ENCODE measurements at places on chromosomes 5 and 9. TPM values are rescaled to one million over a fixed set of nuclear protein-coding genes. Genes with fewer than 3 reads are reported as not detected.

DNA sequence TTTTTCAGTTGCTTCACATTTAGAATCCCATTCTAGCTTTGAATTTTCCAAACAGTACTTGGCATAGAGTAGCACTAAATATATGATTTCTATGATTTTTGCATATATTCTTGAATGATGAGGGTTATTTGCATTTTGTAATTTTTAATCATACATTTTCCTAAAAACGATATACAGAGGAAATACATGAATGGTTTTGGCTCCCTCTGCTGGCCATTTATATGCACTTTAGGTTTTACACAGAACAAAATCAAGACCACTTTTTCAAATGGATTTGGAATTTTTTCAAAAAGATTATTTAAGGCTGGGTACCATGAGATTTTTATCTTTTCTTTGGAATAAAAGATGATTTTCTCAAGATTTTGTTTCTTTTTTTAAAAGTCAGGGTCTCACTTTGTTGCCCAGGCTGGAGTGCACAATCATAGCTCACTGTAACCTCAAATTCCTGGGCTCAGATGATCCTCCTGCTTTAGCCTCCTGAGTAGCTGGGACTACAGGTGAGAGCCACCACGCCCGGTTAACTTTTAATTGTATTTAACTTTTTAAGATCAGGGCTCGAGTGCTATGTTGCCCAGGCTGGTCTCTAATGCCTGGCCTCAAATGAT is 16.7 kb upstream of the COMMD10 start:
- no peak overlapping the region for H3K27ac ChIP-seq
- no peaks in the 10 kb centered on the region for H3K4me1 ChIP-seq
- H3K36me3 ChIP-seq = no peaks in the 10 kb centered on the region

GRCh38 chr9:86009133-86009532 is 68.2 kb downstream of the NAA35 start:
- no peaks in the 10 kb centered on the region for H3K4me1 ChIP-seq
- peaks cover 22% of the 10 kb centered on the region for H3K36me3 ChIP-seq
- DNase-seq = no peak
- no peak overlapping the region for H3K4me3 ChIP-seq

GRCh38 chr5:1088031-1088430 is 23.8 kb downstream of the SLC12A7 start:
- H3K4me3 ChIP-seq = no peak overlapping the region
- H3K36me3 ChIP-seq = no peaks in the 10 kb centered on the region
- no peaks in the 10 kb centered on the region for H3K27me3 ChIP-seq
- no peaks in the 10 kb centered on the region for H3K4me1 ChIP-seq
- no peak overlapping the region for H3K27ac ChIP-seq
- no peak for DNase-seq

DNA sequence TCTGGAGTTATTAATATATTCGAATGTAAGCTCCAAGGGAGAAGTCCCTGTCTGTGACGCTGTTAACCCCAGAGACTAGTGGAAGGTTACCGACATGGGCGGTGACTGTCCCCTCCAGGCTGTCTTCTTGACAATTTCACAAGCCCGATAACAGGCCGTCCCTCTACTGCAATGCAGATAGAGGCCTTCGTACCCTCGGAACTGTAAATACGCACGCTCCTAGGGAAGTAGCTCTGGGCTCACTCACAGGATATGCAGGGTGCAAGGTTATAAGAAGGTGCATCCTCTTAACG is 680 bp upstream of the RFK start:
- peaks cover 18% of the 10 kb centered on the region for H3K4me1 ChIP-seq
- H3K27me3 ChIP-seq = no peaks in the 10 kb centered on the region
- peak overlapping the region; percentile 87 for H3K4me3 ChIP-seq
- peak overlapping the region; percentile 89 for H3K27ac ChIP-seq

GRCh38 chr5:149400304-149400703 is 21.2 kb upstream of the IL17B start:
- H3K27me3 ChIP-seq = no peaks in the 10 kb centered on the region

The SHISAL2B gene
- total RNA-seq = not detected

The EPB41L4A gene
- total RNA-seq = 0.04 TPM
